ENCODE measurements at places on chromosomes 4 and X.

GRCh38 chr4:1368421-1369090 is 21.5 kb downstream of the UVSSA start:
- DNase-seq: no peak

- no peak for DNase-seq
Measured at GRCh38 chr4:11605597-11605996, 176.9 kb upstream of the HS3ST1 start.

DNA sequence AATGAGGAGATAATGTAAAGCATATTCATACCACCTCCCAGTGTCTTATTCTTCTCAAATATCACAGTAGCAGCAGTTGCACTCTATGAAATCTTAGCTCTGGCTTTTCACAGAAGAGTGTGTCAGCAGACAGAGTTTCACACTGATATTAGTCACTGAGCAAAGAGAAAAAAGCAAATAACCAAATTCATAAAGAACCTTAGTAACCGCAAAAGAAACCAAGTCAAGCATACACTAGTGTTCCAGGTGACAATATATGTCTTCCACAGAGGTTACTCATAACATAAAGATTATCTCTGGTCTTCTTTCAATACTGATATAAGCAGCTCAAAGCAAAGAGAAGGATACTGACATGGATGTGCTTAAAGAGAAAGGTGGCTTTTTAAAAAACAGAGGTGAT is 181.7 kb upstream of the EDNRA start:
- DNase-seq: no peak

GRCh38 chr4:57098941-57099340 is 11.2 kb downstream of the IGFBP7 start:
- DNase-seq: no peak

DNA sequence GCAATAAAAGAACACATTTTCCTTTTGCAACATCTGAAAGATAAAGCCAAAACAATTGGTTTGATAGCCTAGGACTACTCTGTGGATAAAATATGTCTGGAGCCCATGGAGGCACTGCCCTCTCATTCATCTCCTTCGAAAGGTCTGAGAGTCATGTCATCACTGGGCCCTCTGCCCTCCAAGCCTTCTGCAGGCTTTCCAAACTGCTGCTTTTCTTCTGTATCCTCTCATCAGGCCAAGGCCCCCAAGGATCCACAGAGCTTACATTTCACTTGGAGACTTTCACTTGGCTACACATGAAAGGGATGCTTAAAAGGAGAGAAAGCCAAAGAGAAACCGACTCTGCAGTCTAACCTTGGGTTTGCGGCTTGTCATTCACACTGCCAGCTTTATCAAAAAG is 109.9 kb downstream of the SH3RF1 start:
- no peak for DNase-seq

GRCh38 chrX:17919896-17920446 is 58.9 kb upstream of the RAI2 start:
- no peak for DNase-seq

DNA sequence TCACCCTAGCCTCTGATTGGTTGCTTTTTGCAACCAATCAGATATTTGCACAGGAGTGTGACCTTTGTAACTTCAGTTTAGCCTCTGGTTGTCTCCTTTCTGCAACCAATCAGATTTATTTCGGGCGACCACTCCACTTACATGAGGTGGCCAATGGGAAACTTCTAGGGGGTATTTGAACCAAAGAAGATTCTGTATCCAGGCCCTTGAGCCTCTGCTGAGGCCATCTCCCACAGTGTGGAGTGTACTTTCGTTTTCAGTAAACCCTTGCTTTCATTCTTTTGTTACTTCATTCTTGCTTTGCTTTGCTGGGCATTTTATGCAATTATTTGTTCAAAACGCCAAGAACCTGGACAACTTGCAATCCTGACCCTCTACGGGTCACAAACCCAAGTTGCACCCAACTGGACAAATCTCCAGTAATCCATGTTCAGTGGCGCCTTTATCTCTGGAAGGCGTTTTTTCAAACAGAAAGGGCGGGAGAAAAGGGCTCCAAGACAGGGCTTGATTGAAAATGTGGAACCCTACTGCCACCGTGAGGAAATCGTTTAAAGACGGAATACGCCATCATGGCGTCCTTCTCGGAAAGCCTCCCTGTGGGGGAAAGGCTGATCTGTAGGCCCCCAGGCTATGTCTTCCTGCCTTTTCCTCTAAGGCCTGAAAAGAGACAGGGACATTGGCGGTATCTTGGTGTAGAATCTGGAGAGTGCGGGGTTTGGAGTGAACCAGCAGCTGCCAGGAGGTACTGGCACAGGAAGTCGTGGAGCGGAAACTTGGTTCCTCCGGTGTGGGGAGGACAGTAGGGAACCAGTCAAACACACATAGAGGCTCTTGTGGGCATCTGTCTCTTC is 184.6 kb downstream of the OR13H1 start:
- peak; percentile 77 for DNase-seq

GRCh38 chr4:124768596-124769365 is 56.2 kb upstream of the ANKRD50 start:
- DNase-seq: no peak

DNA sequence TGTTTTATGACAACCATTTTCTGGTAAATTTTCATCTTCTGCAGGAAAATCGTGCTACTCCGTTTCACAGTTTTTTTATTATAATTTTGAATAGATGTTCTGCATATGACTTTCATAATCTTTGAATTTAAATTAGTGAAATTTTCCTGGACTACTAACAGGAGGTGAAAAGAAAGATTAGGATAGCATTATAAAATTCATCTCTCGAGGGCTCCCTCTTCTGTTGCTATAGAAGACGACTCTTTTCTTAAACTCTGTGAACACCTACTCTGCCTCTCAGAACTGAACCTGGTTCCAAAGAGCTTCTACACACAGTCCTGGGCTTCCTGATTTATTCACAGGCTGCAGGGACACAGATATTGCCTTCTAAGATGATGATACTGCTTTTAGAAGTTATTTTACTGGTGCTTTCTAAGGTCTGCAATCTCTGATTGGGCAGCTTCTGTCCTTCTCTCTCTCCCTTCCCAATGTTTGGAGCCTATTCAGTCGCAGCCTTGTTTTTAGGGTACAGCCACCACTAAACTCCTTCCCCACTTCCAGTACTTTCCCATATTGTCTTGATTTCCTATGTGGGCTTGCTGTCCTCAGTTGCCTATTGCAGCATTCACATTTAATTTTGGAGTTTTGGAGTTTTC is 10.1 kb upstream of the SAP30 start:
- DNase-seq: no peak

DNA sequence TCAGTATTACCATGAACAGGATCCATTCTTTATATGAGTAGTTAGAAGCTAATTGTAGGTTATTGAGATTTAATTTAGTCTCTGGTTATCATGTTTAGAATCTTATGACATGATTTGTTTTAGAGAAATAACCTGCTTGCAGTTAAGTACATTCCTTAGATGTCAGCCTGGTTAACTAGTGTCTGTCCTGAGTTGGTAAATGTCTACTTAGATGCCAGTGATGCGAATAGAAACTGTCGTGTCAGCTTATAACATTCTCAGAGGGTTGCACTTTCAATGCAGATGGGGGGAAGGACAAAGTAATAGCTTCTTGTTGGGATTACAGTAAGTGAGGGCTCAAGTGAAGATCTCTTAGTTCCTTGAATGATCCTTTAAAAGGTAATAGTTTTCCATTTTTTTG is 227.8 kb upstream of the SPRY1 start:
- DNase-seq: no peak

DNA sequence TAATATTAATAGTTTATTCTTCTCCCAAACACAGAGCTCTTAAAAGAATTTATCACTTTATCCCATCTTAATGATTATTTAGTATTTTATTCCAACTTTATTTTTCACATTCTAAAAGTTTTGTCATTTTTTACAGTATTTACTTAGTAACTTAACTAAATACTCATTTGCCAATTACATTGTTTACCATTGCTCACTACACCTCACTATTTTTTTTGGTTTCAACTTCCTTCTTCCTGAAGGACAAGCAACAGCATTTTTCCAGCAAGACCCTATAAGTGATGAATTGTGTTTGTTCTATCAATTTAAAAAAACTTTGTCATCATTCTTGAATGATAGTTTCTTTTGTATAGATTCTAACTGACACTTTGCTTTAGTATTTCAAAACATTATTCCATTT is 19.4 kb upstream of the SRD5A3 start:
- DNase-seq: no peak

- DNase-seq: peak; percentile 63
Measured at GRCh38 chrX:107484002-107484726, 34.7 kb downstream of the FRMPD3 start.

DNA sequence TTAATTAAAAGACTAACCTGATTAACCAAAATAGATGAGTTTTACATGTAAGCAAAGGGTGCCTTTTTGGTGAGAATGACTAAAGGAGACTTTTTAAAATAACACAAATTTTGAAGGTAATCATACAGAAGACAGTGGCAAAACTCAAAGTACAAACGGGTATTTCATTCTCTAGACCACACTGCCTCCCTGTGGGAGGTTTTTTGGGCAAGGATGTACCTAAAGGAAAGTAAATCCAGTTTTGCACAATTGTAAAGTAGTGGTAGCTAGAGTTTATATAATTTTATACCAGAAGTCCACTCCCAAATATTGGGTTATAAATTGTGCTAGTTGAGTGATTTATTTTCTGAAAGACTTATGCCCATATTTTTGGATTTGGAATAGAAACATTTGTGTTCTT is 201.0 kb downstream of the PAPSS1 start:
- no peak for DNase-seq

DNA sequence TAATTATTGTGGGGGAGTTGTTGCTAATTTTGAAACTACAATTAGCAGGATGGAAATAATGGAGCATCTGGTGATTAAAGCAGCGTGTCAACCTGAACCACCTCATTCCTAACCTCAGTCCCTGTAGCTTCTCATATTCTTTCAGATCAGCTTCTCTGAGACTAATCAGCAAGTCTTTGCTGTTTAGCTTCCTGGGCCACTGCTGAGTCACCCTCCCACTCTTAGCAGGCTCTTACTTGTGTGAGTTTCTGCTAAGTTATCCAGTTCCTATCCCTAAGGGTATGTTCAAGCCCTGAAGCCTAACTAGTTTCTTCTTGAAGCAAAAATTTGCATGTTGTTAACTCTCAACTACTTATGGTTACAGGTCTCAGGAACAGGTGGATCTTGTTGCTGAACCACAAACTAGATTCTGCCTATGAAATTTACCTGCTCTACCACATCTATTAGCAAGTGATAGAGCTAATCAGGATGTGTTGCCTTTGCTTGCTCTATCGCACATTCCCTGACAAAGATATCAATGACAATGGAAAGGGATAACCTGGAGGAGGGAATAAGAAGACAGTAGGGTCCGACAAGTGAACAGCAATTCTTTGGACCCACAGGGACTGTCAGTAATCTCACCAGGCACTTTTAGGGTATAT is 134.2 kb downstream of the EIF4E start:
- DNase-seq: no peak

DNA sequence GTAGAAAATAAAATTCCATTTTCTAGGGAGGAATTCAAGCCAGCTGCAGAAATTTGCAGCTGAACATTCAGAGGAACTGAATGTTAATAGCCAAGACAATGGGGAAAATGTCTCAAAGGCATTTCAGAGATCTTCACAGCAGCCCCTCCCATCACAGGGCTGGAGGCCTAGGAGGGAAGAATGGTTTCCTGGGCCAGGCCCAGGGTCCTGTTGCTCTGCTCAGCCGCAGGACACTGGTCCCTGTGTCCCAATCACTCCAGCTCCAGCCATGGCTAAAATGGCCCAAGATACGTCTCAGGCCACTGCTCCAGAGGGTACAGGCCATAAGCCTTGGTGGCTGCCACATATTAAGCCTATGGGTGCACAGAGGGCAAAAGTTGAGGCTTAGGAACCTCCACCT is 20.4 kb downstream of the FAM13A start:
- no peak for DNase-seq

DNA sequence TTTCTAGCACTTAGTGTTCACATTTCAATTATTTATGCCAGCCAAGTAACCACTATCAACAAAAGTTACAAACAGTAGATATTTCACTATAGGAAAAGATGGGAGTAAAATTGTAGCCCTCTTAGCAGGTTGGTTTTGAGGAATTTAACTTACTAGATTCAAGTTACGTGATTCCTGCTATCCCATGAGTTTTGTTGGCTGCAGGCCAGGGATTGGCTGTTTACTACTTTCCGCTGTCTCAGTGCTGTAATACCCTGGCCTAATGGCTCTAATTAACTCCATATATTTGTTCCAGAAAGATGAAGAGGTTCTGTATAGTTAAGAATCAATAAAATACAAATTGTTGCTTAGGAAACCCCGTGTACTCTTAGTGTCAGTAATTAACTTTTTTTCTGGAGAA is 55.5 kb upstream of the MAGED1 start:
- DNase-seq: no peak

DNA sequence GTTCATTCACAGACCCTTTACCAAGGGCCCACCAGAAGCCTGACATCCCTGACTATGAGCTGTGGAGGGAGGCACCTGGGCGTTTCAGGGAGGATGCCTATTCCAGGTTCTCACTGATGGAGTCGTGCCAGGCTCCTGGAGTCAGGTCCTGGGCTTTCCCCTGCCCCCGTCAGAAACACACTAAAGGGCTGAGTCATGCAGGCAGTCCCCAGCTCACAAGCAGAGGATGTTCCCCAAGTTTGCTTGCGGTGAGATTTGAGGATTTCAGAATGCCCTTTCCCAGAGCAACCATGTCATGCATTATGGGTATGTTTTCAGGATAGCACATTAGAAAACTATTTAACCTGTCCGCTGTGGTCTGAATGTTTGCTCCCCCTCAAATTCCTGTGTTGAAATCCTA is 45.2 kb downstream of the FHDC1 start:
- DNase-seq: no peak

- DNase-seq: no peak
Measured at GRCh38 chr4:73868206-73869129, 725 bp upstream of the CXCL1 start.

- no peak for DNase-seq
Measured at GRCh38 chr4:147370881-147371280, 110.0 kb upstream of the EDNRA start.

GRCh38 chr4:69831270-69831627 is 28.7 kb downstream of the SULT1E1 start:
- no peak for DNase-seq

DNA sequence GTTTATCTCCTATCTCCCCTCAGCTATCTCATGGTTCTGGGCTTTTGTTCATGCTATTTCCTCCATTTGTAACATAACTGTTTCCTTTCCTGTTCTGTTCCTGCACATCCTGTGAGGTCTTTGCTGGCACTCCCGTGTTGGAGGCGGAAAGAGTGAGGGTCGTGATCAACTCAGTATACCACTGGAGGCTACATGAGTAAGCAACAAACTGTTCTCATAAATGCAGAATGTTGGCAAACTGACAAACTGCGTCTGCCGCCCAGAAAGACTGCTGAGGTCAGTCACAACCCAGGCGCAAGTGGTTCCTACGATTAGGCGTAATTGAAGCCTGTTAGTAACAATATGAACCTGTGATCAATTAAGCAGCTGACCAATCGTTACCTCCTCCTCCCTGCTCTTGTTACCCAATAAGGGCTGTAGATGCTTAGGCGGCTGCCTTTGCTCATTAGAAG is 48.8 kb downstream of the C4orf33 start:
- DNase-seq: no peak

- no peak for DNase-seq
Measured at GRCh38 chrX:83588409-83588808, 80.3 kb downstream of the POU3F4 start.

GRCh38 chrX:42054256-42054655 is 130.9 kb upstream of the CASK start:
- DNase-seq: no peak

- DNase-seq: no peak
Measured at GRCh38 chr4:3420606-3420955, 21.2 kb upstream of the HGFAC start.
